ENCODE measurements at places on chromosomes 16 and 17.
A peak's percentile ranks its signal among the peaks of the same experiment; 100 is the strongest.

- DNase-seq = no peak
Observed at GRCh38 chr17:54439816-54440215, 460.8 kb upstream of the TOM1L1 start.

GRCh38 chr17:40559564-40559916 lies 5.7 kb downstream of the CCR7 start:
- no peak for DNase-seq

GRCh38 chr17:82018989-82019689 lies 3.5 kb downstream of the CENPX start:
- no peak for DNase-seq

DNA sequence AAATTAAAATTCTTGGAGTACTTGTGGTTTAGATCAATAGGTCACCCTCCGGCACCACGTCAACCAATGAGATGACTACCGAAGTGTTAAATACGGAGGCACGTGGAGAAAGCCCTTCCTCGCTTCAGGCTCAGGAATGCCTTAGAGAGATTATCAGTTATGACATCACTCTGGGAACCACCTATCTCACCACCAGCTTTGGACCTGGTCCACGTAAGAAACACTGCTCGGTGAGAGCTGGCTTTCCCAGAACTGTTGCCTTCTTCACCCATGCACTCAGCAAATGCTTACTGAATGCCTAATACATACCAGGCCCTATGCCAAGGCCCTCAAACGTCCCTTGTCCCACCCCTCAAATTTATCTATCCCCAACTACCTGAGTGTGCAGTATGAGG lies 71.3 kb downstream of the SMG6 start:
- DNase-seq = peak; percentile 20

Measured in kidney glomerular epithelial cell (primary cell).